SK-N-SH treated with all-trans-retinoic acid at 6 μM for 48 hours (cell line): ENCODE measurements at places on chromosomes 11 and 22.

DNA sequence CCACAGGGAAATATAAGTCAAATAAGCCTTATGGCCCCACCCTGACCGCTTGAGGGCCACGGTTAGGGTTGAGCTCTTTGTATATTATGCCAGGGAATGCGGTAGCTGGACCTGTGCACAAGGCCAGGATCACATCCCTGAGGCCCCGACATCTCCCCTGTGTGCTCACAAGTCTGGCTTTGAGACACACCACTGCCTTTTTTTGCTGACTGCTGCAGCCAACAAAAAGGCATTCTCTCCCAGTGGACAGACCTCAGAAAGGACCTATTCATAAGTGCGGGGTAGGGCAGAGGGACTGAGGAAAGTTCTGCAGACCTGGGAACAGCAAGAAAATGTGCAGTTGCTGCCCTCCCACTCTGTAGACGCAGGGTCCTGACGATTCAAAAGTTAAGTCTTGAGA lies 3.4 kb upstream of the SIDT2 start:
- no peak for ATAC-seq

GRCh38 chr11:106463154-106463553 lies 385.7 kb downstream of the AASDHPPT start:
- ATAC-seq, result no peak

DNA sequence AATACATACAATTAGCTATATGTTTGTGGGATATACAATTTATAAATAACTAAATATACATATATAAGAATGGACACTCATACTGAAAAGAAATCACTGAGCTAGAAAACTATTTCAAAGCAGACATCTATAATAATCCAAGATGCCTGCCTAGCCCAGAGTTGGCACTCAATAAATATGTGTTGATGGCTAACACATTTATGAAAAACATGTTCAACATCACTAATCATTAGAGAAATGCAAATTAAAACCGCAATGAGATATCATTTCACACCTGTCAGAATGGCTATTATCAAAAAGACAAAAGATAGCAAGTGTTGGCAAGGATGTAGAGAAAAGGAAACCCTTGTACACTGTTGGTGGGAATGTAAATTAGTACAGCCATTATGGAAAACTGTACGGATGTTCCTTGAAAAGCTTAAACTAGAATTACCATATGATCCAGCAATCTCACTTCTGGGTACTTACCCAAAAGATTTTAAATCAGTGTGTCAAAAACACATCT lies 29.8 kb downstream of the POU2AF1 start:
- no peak for ATAC-seq

DNA sequence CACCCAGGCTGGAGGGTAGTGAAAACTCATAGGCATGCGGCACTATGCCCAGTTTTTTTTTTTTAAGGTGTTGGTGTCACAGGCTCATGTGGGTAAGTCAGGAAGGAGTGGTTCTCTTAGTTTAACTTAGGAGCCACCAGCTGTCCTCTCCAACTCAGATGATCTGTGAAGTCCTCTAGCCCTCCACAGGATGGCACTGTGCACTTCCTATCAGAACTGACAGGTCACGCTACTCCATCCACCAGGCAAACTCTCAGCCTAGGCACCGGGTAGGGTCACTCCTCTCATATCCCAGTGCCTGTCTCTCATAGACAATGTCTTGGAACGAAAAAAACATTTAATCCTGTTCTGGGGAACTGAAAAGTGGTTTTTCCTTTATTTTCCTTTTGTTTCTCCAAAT lies 16.5 kb downstream of the NAP1L4 start:
- ATAC-seq, result peak; percentile 90

DNA sequence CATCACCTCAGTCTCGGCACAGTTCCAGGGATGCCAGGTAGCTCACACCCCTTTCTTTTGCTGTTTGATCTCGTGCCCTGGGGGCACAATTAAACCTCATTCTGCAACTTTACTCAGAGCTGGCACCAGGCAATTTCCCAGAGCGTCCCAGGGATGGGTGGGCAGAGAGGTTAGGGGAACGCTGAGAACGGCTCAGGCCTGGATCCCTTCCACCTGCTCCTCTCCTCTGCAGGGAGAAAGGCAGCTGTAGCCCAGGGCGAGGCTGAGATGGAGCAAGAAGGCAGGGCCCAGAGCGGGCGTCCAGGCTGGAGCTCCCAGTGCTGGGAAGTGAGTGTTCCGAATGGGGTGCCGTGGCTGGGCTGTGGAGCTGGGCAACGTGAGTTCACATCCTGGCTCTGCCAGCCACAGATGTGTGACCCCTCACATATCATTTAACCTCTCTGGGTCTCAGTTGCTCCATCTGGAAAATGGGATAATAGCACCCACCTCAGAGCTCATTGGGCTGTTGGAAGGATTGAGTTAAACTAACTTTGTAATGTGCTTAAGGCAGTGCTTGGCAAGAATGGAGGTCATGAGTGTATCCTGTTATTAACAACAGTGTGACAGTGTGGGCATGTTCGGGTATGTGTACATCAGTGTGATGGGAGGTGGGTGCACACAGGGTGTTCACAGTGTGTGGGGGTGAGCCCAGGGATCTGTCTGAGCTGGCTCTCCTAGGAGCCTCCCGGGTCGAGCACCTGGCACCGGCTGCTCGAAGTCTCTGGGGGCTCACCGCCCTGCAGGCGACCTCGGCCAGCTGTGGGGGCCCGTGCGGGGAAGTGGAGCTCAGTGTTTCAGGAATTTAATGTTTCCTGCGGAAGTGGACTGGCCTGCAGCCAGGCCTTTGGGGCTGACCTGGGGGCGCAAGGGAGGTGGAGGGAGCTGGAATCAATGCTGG lies 15.5 kb downstream of the OTUB1 start:
- ATAC-seq, result no peak

GRCh38 chr11:129932381-129933067 lies 37.1 kb upstream of the NFRKB start:
- no peak for ATAC-seq

DNA sequence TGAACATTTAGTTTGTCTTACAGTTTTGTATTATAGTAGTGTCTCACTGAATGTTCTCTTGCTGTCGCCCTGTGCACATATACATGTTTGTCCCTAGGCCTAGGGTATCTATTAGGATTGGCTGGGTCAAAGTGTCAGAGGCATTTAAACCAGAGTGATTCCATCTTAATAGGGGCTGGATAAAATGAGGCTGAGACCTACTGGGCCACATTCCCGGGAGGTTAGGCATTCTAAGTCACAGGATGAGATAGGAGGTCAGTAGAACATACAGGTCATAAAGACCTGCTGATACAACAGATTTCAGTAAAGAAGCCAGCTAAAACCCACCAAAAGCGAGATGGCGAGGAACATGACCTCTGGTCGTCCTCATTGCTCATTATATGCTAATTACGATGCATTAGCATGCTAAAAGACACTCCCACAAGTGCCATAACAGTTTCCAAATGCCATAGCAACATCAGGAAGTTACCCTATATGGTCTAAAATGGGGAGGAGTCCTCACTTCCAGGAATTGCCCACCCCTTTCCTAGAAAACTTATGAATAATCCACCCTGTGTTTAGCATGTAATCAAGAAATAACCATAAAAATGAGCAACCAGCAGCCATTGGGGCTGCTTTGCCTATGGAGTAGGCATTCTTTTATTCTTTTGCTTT lies 82.6 kb downstream of the LDLRAD3 start:
- no peak for ATAC-seq

- peak; percentile 65 for ATAC-seq
These were observed 18.1 kb downstream of the MMP10 start for GRCh38 chr11:102762361-102762767.

DNA sequence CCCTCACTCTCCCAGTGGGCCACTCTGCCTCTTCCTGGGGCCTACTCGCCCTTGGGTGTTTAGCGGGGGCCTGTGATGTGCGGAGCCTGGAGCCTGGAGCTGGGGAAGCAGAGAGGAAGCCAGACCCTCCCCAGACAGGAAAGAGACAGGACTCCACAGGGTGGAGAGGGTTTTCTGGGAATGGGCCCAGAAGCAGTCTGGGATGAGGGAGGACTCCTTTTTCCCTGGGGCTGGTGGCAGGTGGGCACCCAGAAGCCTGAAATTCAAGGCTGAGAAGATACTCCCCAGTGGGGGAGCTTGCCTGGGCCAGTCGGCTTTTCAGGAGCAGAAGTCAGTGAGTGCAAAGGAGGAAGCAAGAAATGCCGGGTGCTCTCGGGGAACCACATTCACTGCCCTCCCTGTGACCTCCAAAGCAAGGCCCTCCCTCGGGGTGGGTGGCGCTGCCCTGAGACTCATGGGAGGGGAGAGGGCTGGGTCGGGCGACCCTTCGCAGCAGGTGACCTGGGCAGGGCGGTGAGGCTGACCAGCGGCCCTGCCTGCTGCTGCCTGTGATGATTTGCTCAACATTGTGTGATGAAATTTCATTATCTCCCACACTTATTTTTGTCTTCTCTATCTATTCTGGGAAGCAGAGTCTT lies 1377.4 kb downstream of the BRD1 start:
- ATAC-seq, result no peak

- ATAC-seq, result peak; percentile 68
These were observed at the start of gene CLMP for GRCh38 chr11:123195188-123196059. Gene CLMP, minus strand, starts transcription at chr11:123195248. Its CDS starts 308 bp downstream, at chr11:123194940.

GRCh38 chr11:34359548-34359891 lies 1.7 kb upstream of the ABTB2 start:
- no peak for ATAC-seq

DNA sequence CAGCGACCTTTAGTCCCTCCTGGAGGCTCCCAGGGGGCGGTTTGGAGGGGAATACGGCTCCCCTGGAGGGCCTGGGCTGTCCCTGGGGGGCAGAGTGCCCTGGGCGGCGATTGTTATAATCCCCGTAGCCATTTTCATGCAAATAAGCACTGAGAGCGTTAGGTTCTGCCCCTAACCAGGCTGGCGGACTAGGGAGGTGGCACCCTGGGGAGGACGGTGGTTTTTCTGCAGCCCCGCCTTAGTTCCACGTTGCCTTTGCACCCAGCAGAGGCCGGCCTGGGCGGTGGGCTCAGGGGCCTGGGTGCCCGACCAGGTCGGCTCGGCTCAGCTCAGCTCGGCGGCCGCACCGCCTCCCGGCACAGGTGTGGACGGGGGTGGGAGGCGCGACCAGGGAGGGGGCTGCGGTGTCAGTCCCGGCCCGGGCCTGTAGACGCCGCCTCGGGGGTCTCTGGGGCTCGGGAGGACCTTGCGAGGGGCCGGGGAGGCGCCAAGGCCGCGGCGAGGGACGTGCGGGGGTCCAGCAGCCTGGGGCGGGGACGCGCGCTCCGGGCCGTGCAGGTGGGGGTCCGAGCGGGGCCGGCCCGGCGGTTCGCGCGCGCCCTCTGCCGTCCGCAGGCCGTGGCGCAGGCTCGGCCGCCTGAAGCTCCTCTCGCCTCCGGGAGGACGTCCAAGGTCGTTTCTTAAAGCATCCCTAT lies 2.3 kb upstream of the DUSP8 start:
- peak; percentile 74 for ATAC-seq

- peak; percentile 97 for ATAC-seq
These were observed at the start of gene INPP5J for GRCh38 chr22:31122532-31123291. Gene INPP5J, plus strand, starts transcription at chr22:31122966. Its CDS starts 49 bp downstream, at chr22:31123015.

DNA sequence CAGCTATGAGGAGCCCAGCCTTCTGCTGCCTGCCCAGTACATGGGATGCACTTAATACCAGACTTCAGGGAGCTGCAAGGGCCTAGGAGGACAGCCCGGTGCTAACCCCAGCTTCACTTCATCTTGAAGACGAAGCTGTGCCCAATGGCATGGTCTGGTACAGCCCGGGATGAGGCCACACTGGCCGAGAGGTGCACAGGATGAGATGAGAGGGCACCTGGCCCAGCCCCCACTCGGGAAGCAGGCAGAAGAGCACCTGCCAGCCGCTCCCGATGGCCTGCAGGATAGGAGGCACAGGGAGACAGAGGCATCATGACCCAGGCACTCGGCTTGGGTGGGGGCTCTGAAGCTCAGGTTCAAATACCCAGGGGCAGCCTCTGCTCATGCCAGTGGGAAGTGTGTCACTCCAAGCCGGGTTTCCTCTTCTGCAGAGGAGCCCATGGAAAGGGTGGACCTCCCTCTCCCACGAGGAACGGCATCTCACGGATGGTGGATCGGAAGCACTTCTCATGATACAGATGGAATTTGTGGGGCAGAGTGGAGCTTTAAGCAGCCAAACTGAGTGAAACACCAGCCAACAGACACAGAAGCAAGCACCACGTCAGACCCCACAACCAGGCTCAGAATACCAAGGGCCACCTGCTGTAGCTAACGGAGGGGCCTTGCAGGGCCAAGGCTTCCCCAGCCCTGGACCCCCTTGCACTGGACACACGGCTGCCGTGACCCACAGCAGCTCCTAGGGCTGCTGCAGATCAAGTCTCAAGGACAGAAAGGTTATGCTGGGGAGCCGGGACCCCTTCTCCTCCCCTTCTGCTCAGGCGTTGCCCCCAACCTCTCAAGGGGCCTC lies 875.2 kb downstream of the BRD1 start:
- no peak for ATAC-seq

DNA sequence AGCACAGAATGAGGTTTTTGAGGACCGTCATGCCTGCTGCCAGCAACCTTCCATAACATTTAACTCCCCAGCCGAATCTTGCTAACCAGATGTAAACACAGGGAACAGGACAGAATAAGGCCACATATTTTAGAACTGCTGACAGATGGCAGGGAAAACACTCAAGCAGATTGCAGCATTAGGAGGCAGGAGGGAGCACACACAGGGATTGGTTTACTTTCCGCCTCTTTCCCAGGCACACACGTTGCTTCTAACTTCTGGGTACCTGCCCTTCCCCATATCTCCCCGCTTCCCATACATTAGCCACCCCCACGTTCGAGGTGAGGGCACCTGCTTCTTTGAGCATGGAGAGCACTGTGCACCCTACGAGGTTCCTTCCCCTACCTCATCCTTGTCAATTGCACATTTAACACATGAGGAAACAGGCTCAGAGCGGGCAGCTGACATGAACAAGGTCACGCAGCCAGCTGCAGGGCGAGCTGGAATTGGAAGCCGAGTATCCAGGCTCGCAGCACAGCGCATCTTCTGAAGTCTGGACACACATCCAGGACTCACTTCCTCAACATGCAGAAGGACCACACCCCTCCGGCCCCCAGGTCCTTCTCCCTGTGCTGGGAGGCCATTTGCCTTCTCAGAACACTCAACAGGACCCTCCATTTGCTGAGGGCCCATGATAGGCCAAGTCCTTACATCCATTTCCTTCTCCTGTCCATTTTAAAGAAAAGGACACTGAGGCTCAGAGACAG lies 18.7 kb downstream of the ASPHD2 start:
- no peak for ATAC-seq

- no peak for ATAC-seq
These were observed 2.9 kb downstream of the CLCF1 start for GRCh38 chr11:67370351-67371076.

DNA sequence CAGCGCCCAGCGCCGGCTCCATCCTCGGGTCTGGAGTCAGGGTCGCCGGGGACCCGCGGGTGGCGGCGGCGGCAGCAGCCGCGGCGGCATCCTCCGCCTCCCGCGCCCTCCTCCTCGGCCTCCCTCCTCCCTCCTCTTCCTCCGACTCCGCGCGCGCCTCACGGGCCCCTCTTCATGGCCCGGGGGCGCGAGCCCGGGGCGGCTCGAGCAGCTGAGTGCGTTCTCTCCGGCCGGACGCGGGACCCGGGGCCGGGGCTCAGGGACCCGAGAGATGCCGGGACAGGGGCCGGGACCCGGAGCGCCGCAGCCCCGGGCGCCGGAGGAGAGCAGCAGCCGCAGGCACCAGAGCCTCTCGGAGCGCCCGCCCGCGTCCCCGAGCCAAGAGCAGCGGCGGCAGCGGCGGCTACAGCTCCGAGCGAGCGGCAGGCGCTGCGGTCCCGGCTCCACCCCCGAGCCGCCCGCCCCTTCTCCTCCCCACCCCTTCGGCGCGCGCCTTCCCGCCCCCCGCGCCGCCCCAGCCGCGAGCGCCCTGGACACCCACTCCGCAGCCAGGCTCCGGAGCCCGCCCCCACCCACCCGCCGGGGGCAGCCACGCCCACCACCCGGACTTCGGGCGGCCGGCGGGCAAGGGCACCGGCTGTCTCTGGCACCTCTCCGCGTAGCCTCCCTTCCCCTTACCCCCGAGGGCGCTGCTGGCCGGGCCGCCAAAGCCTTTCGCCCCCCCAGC lies at the start of gene CHST1:
Gene CHST1, minus strand, starts transcription at position 417 of the 727 bp plus-strand sequence. CDS start 14,699 bp downstream, outside the sequence.
- peak; percentile 21 for ATAC-seq
